ENCODE measurements at places on chromosomes 1 and 21.
A peak's percentile ranks its signal among the peaks of the same experiment; 100 is the strongest.

DNA sequence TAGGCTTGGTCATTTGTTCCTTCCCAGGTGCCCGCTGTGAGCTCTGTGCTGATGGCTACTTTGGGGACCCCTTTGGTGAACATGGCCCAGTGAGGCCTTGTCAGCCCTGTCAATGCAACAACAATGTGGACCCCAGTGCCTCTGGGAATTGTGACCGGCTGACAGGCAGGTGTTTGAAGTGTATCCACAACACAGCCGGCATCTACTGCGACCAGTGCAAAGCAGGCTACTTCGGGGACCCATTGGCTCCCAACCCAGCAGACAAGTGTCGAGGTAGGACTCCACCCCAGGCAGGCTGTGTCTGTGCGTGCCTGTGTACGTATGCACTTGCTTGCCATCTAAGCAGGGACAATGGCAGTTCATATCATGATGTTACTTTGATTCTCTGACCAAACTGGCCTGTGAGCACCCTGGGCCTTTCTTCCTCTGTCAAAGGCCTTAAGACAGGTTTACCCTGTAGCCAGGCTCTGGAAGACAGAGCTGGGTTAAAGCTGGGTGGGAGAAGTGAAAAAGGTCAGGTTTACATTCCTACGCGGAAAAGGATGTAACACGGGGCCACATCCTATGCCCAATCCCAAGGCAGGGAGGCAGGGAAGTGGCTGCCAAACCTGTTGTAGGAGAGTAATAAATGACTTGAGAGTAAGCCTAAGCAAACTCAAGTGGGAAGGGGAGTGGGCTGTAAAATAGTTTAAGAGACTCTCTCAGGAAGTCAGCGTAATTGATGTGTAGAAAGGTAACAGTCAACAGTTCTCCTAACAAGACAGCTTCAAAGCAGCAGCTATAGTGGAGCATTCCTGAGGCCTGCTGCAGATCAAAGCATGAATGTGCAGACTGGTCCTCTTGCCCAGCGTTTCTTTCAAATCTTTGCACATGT, 42.5 kb downstream of the LAMC2 start:
- no peak for DNase-seq

DNA sequence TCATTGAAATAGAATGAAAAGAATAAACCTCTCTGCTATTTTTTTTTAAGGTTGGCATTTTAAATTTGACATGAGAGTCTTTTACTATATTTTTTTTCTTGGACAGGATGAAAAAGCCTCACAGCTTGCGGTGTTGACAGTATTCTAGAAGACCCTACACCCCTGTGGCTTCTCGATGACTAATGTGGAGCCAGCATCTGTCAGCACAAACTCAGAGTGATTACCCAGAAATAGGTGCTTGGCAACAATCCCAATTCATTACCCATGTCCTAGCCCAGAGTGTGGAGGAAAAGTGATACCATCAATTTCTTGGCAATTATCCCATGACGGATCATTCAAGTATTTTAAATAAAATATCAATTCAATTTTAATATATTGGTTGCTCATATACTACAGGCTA, 186.8 kb upstream of the MAP1LC3C start:
- DNase-seq: no peak

DNA sequence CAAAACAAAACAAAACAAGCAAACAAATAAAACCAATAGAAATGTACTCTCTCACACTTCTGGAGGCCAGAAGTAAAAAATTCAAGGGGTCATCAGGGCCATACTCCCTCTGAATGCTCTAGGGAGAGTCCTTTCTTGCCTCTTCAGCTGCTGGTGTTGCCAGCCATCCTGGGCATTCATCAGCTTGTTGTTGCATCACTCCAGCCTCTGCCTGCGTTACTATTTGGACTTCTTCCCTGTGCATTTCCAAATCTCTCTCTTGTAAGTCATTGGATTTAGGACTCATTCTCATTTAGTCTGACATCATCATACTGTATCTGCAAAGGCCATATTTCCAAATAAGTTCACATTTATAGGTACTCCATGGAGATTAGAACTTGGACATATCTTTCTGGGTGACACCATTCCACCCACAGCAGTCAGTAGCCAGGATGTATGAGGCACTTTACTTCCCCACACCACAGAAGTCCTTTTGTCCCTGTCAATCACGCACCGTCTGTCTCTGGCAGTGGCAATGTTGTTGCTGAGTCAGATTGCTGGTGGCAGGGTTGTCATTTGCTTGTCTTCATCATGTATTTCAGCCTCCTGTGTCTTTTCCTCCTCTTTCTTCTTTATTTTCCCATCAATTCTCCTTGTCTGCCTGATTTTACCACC, 151.0 kb upstream of the KCNJ6 start:
- DNase-seq: no peak

DNA sequence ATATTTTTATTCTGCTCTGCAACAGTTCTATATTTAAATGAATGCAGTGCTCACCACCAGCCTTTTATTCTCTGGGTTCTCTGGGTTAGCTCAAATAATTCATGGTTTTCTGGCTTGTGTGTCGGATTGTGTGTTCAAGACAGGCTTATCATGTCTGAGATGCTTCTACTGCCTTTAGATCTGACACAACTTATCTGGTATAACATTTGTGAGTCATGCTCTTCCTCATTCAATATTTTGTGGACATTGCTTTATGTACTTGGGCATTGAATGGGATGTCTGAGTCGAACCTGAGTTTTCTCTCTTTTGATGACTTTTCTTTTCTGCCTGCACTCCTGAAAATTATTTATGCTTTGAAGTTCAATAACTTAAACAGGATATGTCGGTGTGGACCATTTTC, 17.6 kb upstream of the PKP1 start:
- no peak for DNase-seq

GRCh38 chr21:40143822-40144525, 276.7 kb downstream of the PCP4 start:
- DNase-seq: peak; percentile 18

DNA sequence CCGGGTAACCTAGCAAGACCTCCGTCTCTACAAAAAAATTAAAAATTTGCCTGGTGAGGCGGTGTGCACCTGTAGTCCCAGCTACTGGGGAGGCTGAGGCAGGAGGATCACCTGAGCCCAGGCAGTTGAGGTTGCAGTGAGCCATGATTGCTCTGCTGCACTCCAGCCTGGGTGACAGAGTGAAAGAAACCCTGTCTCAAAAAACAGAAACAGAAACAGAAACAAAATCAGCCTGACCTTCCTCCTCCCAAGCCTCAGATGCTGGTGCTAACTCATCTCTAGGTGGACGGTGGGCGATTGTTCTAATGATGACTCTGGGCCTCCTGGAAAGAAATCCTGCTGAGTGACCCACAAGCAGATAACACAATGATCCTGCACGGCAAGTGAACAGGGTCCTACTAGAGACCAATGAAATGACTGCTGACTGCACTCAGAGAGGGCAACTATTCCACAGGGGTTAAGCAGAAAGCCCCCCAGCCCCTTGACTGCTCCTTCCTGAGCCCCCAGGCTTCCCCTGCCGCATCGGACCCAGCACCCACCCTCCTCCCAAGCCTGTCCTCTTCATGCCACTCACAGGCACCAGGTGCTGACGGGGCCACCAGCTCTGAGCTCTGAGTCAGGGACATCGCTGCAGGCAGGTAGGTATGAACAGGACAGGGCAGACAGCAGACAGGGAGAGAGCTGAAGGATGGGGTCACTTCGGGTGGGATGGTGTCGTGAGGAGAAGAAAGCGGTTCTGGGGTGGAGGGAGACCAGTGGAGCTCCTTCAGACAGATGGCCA, 27.8 kb upstream of the LRRC38 start:
- no peak for DNase-seq

GRCh38 chr21:33228455-33228854, 1.3 kb upstream of the IFNAR2 start:
- DNase-seq: no peak

- no peak for DNase-seq
Measured at GRCh38 chr1:27528818-27529703, 39.1 kb upstream of the WASF2 start.

GRCh38 chr1:216523449-216524190, 100.4 kb upstream of the USH2A start:
- DNase-seq: no peak

- no peak for DNase-seq
Measured at GRCh38 chr1:222730866-222731265, 6.1 kb upstream of the FAM177B start.

DNA sequence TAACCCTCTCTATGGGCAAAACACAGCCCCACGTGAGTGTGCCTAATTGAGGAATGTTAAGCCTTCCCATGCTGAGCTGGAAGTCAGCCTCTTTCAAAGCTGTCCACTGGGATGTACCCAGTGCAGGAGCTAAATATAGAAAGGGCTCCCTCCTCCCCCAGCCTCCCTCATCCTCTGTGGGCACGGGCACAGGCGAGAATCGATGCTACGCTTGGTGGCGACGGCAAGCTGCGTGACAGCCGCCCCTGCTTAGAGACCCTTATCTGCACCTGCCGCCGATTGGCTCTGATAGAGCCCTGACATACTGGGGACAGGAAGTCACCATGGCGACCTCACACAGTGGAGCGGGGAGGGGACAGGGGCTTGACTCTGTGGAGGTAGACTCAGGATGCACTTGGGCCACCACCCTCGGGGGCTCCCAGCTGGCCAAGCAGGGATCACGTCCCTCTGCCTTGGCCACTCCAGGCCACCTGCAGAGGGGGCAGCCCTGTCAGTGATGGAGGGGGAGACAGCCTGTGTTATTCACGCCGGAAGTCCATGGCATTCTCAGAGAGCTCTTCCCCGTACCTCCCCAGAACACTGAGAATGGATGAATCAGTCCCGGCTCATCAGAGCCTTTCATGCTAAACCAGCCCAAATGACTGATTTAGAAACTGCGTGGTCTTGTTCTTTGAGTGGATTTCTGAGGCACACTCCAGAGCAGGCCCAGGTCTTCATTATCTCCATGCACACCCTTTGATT, 84.8 kb downstream of the KCND3 start:
- no peak for DNase-seq

DNA sequence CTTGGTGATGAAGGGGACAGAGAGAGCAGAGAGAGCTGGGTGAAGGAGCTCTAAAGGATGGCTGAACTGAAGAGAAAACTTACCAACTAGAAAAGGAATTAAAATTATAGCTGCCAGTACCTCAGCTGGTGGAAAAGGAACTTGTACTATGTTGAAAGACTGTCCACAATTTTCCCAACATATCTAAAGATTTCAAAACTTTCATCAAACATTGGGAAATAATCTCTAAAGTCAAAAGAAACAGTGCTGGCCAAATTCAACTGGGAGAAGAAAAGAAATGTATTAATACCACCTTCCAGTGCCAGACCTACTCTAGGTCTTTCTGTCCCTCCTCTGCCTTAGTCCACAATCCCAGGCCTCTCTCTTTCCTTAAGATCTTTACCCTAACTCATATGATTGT, 6.1 kb downstream of the SMG5 start:
- DNase-seq: no peak

DNA sequence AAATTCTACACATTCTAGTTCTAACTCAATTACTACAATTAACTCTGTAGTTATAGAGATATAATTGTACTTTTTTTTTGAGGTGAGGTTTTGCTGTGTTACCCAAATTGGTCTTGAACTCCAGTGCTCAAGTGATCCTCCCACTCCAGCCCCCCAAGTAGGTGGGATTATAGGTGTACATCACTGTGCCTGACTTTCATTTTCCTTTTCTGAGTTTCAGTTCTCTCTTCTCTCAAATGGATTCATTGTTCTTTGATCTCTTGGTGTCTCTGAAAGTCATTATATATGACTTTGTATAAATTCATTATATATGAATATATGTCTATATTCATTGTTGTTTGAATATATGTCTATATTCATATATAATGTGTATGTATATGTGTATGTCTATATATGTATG, 74.0 kb upstream of the GALNT2 start:
- DNase-seq: no peak

DNA sequence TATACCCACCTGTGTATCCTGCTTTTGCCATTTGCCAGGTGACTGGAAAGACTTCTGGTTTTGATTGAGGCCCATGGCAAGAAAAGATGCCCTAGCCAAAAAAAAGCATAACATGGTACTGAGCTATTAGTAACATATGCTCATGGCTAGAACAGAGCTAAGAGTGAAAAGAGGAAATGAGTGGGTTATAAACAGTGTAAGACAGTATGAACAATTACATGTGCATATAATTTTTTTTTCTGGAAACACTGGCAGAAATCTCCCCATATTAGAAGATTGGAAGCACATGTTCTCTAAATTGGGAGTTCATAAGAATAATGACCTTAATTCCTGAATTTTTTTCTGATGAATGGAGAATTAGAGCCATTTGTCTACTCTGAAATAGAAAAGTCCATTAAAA, 41.2 kb upstream of the PDC start:
- no peak for DNase-seq

DNA sequence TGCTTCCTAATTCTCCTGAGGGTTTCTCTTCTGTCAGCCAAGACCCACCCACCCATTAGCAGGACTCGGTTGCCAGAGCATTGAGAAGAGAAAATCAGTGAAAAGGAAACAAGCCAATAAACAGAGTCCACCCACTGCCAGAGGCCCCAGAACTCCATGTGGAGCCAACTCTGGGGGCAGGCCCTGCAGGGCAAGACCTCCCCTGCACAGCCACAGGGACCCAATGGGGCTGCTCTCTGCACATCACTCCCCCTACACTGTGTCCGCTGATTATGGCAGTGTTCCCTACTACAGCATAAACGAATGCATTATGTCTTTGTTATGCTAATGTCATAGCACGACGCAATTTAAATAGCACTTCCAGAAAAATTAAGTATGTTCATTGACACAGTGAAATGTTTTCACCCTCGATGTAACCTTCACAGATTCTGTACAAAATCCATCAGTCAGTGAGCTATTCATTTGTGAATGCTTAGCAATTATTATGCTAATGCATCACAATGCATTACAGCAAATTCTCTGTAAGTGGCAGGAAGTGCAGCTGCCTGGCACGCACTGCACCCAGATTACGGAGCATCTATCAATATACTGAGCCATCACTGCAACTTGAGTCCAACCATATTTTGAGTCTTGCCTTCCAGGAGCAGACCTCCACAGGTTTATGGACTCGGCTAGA, 56.4 kb downstream of the GRIK3 start:
- no peak for DNase-seq

DNA sequence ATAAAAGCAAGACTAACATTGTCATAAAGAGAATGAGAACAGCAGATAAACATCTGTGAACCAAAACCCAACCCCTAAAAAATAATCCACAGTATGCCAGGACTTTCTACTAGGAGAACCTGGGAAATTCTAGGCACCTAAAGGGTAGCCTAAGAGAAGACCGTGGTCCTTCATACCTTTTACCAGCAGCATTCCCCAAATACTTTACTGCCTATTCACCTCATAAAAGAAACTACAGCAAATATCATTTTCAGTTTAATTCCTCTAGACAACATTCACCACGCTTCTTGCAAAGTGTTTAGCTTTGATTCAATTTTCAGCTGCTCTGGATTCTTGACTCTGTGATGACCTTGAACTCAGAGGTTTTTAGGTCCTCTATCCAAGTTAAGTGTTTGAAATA, 1180.7 kb upstream of the B3GALT2 start:
- DNase-seq: no peak

GRCh38 chr1:194534784-194535183, 1348.4 kb upstream of the B3GALT2 start:
- no peak for DNase-seq

GRCh38 chr21:14500873-14501272, 45.2 kb downstream of the SAMSN1 start:
- no peak for DNase-seq

GRCh38 chr1:184315254-184315653, 71.6 kb upstream of the C1orf21 start:
- no peak for DNase-seq
